ENCODE measurements at places on chromosomes 16 and 17.
A peak's percentile ranks its signal among the peaks of the same experiment; 100 is the strongest.

DNA sequence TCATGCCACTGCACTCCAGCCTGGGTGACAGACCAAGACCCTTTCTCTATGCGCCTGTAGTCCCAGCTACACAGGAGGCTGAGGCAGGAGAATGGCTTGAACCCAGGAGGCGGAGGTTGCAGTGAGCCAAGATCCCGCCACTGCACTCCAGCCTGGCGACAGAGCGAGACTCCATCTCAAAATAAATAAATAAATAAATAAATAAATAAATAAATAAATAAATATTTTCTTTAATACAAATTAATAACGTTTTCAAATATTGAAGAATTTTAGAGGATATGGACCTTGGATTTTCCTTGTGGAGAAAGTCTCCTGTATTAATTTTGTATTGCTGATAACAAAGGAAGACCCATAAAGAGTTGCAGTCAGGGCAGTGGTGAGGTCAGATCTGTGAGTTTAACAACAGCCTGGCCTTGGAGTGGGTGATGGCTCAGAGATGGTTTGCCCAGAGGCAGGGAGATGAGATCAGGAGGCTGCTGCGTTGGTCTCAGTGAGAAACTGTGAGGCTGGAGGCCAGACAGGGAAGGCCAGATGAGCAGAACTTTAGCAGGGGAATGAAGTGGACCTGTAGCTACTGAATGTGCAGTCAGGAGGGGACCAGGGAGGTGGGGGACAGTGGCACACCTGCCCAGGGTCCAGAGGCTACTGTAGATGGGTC lies 4.4 kb upstream of the ASGR1 start:
- no peak for DNase-seq

GRCh38 chr17:42441371-42442195 lies 17.1 kb upstream of the ATP6V0A1 start:
- no peak for DNase-seq

- no peak for DNase-seq
Observed at GRCh38 chr16:49781401-49781800, 74.5 kb downstream of the ZNF423 start.

GRCh38 chr17:72474719-72475477 lies 354.1 kb downstream of the SOX9 start:
- DNase-seq, result no peak

DNA sequence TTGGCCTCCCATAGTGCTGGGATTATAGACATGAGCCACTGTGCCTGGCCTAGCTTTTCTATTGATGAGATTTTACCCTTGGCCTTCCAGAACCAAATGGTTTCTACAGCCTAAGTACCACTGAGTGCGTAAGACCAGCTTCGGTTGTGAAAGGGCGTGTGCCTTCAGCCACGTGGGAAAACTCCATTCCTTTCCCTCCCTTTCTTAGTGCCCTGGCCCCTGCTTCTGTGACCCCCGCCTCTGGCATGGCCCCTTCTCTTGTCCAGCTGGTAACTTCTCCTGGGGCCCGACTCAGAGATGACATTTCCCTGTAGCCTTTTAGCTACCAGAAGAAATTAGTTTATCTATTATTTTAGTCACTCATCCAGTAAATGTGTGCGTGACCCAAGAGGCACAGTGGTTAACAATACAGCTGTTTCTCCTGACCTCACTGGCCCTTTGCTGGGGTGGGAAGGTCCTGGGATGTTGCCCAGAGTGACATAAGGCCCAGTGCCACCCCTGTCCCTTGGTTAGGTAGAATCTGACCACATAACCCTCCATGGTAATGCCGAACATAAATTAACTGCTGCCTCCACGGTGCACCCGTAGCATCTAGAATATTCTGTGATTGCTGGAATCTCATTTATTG lies 97.3 kb downstream of the PLCG2 start:
- no peak for DNase-seq

GRCh38 chr16:10878328-10878643 lies 1.3 kb downstream of the CIITA start:
- DNase-seq, result peak; percentile 13

GRCh38 chr16:56911771-56912571 lies 20.0 kb upstream of the HERPUD1 start:
- no peak for DNase-seq

- no peak for DNase-seq
Observed at GRCh38 chr17:5069724-5070123, 8.5 kb upstream of the ZFP3 start.

- peak; percentile 27 for DNase-seq
Observed at GRCh38 chr17:1162116-1162855, 17.5 kb downstream of the ABR start.

GRCh38 chr17:37840576-37840975 lies 83.6 kb upstream of the TBC1D3K start:
- DNase-seq, result no peak

DNA sequence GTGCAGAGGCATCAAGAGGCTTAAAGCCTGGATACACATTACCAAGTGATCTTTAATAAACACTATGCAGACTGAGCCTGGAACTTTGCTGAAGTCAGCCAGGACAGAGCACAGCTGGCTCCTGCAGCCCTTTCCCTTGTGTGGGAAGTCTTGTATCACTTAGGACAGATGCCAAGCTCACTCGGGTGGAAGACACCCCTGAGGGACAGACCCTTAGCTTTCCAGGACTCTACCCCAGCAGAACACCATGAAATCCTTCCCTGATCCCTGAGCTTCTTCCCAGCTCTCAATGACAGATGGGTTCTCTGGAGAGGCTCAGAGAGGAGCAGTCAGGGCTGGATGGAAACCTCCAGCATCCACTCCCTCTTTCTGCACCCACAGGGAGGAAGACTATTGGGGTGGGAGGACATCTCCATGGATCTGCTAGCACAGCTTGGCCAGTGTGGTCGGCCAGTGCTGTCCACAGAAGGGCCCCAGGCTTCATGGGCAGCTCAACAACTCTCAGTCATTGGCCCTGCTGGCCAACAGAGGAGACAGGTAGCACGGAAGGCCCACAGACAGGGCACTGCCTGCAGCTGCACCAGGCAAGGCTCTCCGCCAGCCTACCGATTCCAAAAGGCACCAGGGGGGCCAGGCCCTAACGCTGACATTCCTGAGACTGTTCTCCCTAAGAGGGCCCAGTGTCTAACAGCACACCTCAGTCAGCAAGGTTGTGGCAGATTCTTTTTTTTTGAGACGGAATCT lies 15.9 kb downstream of the RAB5C start:
- no peak for DNase-seq
